ENCODE measurements at places on chromosomes 13 and 19.

DNA sequence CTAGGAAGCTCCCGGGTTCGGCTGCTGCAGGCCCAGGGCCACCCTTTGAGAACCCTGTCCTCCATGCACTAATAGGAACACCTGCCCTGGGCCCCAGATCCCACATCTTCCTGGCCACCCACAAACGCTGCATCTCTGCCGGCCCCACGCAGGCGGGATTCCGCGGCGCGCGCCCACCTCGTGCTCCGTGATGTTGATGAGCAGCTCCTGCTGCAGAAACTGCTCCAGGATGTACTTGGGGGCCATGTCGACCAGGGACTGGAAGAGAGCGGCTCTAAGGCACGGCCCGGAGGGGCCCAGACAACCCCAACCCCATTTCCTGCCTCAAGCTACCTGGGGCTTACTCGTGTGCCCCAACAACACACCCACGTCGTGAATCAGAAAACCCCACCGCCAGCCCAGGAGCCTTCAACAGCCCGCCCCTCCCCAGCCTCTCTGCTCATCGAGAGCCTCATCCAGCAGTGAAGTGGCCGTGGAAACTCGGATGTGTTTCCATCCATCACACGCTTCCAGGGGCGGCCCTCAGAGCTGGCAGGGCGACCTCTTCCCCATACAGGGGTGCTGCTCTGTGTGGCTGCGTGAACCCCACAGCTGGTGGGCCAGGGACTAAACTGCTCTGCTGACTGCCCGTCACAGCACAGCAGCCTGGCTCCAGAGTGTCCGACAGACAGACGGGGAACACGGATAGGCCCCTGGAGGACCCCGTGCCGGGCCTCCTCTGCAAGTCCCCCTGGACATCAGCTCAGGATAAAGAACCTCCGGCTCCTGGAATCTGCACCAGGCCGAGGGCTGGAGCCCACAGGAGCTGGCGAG is 4.2 kb downstream of the POLR2E start:
- DNase-seq, result no peak

DNA sequence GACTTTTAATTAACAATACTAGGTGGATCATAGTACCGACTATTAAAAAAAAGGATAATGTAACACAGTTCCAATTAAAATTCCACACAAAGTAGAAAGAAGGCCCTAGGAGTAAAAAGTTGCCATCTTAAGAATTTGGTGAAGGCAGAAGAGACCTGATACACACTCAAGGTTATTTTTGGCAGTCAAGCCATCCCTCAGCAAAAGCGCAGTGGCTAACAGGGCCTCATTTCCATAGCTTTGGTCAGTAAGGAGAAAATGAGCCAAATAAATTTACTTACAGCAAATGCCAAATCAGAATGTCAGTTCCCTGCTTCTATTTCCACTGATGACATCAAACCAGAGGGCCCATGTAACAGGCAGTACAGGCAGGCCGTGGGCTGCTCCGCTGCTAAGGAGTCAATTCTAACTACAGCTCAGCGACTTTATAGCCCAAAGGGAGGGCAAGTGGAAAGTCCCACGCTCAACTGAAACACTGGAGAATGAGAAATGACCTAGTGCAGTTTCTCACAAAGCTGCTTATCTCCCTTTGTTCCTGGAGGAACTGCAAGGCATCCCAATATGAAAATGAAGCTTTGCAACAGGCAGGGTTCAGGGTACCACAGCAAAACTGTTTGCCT is 6.3 kb downstream of the ARGLU1 start:
- no peak for DNase-seq

DNA sequence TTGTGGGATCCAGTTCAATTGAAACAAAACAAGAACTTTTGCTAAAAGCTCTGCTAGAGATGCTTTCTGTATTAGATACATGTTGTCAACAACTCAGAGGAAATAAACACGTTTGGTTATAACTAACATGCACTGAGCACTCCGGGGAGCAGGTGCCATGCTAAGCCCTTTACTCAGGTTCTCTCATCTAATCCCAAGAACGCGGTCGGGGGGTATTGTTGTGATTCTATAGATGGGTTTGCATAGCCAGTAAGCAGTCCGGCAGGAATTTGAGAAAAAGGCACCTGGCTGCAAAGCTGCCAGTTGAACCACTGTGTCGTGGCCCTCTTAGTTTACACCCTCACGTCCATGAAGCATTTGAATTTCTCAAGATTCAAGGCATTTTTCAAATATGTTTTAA is 24.3 kb upstream of the SPACA7 start:
- DNase-seq, result no peak

DNA sequence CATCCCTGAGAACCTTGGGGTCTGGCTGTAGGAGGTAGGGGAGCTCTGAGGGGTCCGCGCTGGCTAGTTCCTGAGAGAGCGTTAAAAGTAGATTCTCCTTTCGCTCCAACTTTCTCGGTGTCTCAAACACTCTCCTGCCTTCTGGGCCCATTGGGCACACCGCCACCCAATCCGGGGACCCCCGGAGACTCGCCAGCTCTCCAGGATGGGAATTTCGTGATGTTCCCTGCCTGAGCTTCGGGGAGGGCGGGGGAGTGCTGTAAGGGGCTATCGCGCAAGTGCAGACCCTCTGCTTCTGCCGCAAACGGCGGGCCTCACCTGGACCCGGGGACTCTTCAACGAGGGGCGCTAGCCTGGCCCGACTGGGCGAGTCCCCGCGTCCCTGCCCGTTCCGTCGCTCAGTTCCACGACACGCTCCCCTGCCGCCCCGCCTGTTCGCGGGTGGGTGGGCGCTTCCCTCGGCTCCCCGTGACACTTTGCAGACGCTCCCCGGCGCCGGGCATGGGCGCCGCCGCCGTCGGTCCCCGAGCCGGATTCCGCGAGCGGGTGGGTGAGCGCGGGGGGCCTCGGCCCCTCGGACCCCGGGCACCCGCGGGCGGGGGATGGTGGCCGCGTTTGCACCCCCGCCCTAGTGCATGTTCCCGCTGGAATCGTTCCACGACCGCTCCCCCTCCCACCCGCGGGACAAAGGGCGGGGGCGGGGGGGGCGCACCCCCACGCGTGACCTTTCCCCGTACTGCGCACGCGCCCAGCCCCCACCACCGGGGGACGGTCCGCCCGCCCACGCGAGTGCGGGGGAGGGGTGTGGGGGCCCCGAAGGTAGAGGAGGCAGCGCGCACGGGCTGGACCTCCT is at the start of gene CCDC106:
Gene CCDC106 (plus strand): TSS at position 481 of the 853 bp plus-strand sequence. CDS start 835 bp downstream, outside the sequence.
- no peak for DNase-seq

DNA sequence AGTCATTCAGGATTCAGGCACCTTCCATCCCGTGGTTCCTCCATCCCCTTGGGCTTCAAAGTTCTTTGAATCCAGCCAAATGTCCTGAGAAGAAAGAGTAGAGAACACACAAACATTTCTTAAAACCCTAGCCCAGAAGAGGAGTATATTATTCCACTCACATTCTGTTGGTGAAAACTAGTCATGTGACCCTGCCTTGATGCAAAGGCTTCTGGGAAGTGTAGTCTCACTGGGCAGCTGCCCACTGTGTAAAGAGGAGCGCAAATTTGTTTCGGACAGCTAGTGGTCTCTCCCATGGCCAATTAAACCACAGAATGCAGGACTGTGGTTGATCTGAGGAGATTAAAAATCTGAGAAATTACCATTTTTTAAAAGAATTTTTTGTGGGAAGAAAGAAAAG is 304.4 kb downstream of the SUCLA2 start:
- DNase-seq, result no peak

DNA sequence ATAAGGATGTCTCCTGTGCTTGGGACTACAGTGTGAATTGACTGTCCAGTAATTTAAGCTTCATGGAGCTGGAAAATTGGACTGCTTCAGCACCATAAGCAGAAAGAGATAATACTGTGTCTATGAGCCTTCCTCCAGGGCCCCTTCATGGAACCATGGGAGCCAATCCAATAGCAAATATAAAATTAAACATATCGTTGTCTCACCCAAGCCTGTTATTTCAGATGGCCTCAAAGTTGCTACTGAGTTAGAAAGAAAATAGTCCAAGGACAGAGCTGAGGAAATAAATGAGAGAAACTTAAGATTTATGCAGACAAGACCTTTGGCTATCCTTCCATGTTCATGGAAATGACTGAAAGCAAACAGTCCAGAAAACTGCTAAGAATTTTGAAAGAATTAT is 57.2 kb downstream of the TNFSF11 start:
- DNase-seq, result no peak

GRCh38 chr13:96940961-96941360 is 53.3 kb downstream of the OXGR1 start:
- no peak for DNase-seq

DNA sequence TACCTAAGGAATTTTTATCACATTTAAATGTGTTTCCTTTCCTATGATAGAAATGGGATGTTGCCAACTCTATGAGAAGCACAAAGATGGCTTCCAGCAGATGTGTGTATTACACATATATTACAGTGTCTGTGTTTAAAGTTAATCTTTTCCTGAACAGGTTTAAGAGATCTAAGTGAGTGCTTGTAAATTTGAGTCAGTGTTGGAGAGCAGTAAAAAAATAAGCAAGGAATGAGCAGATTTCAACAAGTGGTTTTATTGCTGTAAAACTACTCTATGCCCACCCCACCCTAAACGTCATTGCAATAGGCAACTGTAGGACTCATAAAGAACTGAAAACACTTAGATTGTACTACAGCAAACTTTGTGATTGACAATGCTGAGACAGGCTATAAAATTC is 248.7 kb downstream of the KLF5 start:
- no peak for DNase-seq

- DNase-seq, result no peak
Observed at GRCh38 chr19:13119627-13120026, 1.6 kb downstream of the NACC1 start.

Data from stimulated activated CD4-positive, alpha-beta T cell treated with anti-CD3 and anti-CD28 coated beads, TNF-alpha, amount 100 ng/mL, for 1 hour (primary cell).